ENCODE measurements at places on chromosomes 12 and 14.

- DNase-seq = no peak
These were observed 203.1 kb downstream of the PTPRO start for GRCh38 chr12:15525441-15525840.

DNA sequence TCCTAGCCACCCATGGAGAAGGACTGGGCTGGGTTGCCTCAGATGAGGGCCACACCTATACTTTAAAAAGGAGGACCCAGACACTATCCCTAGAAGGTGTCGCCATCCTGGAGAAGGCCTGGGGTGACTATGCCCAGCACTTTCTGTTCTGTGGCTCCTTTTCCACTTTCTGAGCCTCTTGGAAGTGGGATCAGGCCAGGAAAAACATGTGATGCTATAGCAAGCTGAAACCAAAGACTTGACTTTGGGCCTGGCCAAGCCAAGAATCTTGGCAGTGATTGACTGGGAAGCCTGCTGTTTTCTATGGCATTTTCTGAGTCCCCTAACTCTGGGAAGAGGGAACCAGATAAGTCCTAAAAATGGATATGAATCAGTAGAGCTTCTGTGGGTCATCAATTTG, 332.3 kb downstream of the ZFP36L1 start:
- no peak for DNase-seq

DNA sequence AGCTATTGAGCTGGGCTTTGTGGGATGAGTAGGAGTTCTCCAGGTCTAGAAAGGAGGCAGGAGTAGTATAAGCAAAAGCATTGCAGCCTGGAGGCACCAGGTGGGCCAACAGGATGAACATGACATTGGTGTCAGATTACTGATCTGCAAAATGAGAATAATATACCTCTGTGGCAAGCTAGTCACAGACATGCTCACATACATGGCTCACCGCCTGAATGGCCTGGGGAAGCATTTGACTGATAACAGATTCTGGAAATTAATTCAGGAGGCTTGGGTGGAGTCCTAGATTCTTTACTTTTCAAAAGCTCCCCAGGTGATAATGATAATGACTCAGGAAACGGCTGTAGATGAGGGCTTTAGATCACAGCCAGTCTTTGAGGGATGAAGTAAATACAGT, 709 bp downstream of the TCL1B start:
- no peak for DNase-seq

DNA sequence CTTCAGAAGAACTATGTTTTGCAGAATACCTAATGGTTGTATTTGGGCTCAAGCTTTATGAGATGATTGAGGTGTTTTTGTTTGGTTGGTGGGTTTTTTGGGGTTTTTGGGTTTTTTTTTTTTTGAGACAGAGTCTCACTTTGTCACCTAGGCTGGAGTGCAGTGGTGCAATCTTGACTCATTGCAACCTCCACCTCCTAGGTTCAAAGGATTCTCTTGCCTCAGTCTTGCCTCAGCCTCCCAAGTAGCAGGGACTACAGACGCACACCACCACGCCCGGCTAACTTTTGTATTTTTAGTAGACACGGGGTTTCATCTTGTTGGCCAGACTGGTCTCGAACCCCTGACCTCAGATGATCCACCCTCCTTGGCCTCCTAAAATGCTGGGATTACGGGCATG, 39.6 kb downstream of the ARL1 start:
- no peak for DNase-seq

Measured in WERI-Rb-1 (cell line).